ENCODE measurements at places on chromosomes 3 and 15. TPM values are rescaled to one million over a fixed set of nuclear protein-coding genes. Genes with fewer than 3 reads are reported as not detected.

Gene FANCD2OS
- total RNA-seq, result not detected

DNA sequence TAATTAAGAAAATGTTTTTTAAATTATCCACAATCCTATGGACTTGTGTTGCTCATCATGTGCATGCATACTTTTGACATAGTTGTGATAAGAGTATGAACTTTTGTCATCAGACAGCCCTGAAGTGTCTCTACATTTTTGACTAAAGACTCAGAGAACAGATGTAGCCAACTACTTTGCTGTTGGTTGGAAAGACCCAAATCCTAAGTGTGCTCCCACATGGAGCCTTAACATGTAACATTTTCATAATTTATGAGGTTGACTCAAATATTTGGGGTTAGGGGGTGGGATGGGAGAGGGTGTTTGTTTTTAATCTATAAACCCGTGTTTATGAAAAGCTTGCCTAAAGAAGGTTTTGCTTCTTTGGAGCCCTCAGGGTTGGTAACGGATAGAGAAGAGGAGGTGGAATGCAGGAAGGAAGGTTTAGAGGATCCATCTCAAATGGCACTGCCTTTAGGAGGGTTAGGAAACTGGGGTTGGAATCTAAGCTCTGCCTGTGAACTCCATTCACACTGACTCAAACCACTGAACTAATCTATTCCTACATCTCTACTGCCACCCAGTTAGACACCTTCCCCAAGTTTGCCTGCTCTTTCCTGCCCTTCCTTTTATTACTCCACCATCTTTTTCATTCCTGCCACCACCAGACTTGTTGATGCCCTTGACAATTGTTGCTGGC is 3.7 kb downstream of the BOC start:
- DNase-seq, result no peak
- H3K36me3 ChIP-seq, result peaks cover 17% of the 10 kb centered on the region
- peaks cover 70% of the 10 kb centered on the region for H3K4me1 ChIP-seq
- H3K4me3 ChIP-seq, result peak overlapping the region; percentile 92

Gene PCOLCE2
- total RNA-seq, result 6.3 TPM

GRCh38 chr3:14836049-14836468 is 17.3 kb downstream of the FGD5 start:
- no peak overlapping the region for H3K4me3 ChIP-seq
- H3K4me1 ChIP-seq, result peaks cover 34% of the 10 kb centered on the region
- no peak overlapping the region for H3K27ac ChIP-seq
- DNase-seq, result no peak

GRCh38 chr3:128369881-128370642 is 96.6 kb downstream of the DNAJB8 start:
- no peak for DNase-seq
- H3K27me3 ChIP-seq, result no peaks in the 10 kb centered on the region
- no peak overlapping the region for H3K27ac ChIP-seq
- no peak overlapping the region for H3K4me3 ChIP-seq

GRCh38 chr15:86183596-86184491 is 104.2 kb downstream of the AGBL1 start:
- H3K27ac ChIP-seq, result no peak overlapping the region
- H3K36me3 ChIP-seq, result no peaks in the 10 kb centered on the region
- DNase-seq, result no peak
- no peak overlapping the region for H3K4me3 ChIP-seq
- H3K27me3 ChIP-seq, result peaks cover 19% of the 10 kb centered on the region
- no peaks in the 10 kb centered on the region for H3K4me1 ChIP-seq

DNA sequence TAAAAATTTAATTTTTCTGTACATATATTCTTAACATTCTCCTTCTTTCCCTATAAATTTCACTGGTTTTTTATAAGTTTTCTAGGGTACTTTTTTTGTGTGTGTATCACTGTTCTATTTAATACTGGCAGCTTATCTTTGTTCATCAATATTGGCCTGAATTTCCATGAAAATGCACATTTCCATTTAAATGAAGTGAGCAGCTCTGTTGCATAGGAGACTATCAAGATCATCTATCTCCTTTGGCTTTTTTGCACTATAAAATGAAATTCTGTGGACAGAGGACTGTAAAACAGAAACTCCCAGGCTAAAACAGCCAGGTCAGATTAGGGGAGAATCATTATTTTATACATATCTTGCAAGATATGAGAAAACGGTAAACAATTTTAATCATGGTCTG is 277.0 kb upstream of the ARL6 start:
- no peak for DNase-seq
- H3K4me1 ChIP-seq, result peaks cover 4% of the 10 kb centered on the region
- H3K36me3 ChIP-seq, result no peaks in the 10 kb centered on the region
- H3K27me3 ChIP-seq, result no peaks in the 10 kb centered on the region

Gene UBXN7
- 82.7 TPM for total RNA-seq

GRCh38 chr3:32384938-32385337 is 6.7 kb upstream of the CMTM7 start:
- no peak for DNase-seq
- no peaks in the 10 kb centered on the region for H3K36me3 ChIP-seq
- peaks cover 32% of the 10 kb centered on the region for H3K4me1 ChIP-seq
- no peak overlapping the region for H3K27ac ChIP-seq

Gene LZTFL1
- 17.6 TPM for total RNA-seq

Data from neural crest cell (in vitro differentiated cells).